ENCODE measurements at places on chromosomes 2 and 18.

- no peak for DNase-seq
Observed at GRCh38 chr18:72868585-72869225, 918 bp upstream of the NETO1 start.

DNA sequence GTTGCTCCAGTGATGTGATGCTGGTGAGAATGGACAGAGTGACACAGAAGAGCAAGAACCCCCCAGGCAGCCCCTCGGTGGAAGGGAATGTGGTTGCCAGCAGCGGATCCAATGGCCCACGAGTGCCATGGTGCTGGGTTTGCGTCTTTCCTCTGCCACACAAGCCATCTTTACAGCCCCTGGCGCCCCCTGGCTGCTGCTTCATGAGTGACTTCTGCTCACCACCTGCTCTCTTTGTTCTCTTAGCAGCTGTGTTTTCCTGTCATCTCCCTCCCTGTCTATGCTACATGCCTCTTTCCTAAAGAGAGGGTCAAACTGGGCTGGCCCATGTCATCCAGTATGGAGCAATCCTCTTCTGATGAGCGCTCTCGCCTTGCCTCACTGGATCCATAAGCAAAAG lies 300.0 kb upstream of the SMIM21 start:
- no peak for DNase-seq

DNA sequence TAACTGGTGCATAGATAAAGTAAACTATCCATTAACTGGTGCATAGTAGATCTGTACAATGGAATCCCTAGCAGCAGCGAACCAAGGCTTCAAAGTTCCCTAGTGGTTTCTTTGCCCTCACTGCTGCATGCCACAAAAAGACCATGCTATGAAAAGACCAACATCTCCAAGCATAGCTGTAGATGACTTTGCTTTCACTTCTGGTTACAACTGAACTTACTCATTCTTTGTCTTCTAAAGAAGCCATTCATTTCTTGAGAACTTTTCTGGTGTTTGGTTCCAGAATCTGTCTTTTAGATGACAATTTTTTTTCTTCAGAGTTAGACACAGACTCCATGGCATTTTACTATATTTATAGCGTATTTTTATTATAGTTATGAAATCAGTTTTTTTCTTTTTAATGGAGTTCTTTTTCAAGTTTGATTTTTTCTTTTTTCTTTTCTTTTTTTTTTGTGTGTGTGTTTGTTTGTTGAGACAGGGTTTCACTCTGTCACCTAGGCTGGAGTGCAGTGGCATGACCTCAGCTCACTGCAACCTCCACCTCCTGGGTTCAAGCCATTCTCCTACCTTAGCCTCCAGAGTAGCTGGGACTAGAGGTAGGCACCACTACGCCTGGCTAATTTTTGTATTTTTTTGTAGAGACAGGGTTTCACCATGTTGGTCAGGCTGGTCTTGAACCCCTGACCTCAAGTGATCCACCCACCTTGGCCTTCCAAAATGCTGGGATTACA lies 63.6 kb downstream of the SLC35F5 start:
- no peak for DNase-seq

GRCh38 chr18:69674292-69674877 lies 273.3 kb downstream of the CD226 start:
- no peak for DNase-seq

GRCh38 chr2:130728007-130728454 lies 839 bp upstream of the GPR148 start:
- no peak for DNase-seq

DNA sequence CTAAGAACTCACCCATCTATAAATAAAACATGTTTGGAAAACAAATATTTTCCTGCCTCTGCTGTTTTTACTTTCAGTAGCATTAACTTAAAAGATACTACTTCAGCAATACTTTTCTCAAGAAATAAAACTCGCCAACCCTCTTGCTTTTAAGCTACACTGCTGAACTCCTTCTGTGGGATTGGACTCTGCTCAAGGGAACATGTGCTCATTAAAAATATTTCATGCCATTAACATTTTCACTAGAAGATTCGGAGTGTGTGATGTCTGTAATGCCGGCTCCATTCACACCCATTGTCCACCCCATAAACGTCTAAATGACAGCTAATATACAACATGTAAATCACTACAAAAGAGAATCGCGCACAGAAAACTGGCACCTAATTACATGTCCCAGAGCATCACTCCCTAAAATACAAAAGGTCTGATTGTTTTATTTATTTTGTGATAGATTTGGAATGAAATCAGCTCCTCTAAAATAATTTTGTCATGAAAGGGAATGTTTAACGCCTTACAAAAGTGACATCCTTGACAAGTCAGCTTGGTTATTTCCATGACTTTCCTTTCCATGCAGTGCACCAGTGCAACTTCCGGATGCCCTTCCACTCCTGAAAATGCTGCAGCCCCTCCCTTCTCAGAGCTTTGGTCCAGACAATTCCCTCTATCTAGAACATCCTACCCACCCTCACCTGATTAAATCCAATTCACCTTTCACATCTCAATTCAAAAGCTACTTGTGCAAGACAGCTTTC lies 73.1 kb downstream of the ANKRD44 start:
- no peak for DNase-seq

DNA sequence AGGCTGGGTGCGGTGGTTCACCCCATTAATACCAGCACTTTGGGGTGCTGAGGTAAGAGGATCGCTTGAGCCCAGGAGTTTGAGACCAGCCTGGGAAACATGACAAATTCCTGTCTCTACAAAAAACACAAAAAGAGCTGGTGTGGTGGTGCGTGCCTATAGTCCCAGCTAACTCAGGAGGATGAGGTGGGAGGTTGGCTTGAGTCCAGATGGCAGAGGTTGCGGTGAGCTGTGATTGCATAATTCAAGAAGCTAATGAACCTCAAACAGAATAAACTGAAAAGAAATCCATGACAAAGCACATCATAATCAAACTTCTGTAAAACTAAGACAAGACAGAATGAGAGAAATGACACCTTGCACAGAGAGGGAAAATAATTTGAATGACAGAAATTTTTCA lies 54.8 kb downstream of the SEMA4F start:
- no peak for DNase-seq

- DNase-seq = no peak
Observed at GRCh38 chr2:19731515-19731914, 170.3 kb downstream of the TTC32 start.

GRCh38 chr2:199440118-199440517 lies 17.6 kb downstream of the SATB2 start:
- DNase-seq = no peak

- no peak for DNase-seq
Observed at GRCh38 chr2:120543899-120544298, 191.8 kb upstream of the GLI2 start.

- DNase-seq = no peak
Observed at GRCh38 chr2:22110244-22110651, 986.5 kb downstream of the TDRD15 start.

Data from GM04503 (cell line).